ENCODE measurements at places on chromosomes 5 and 9.

DNA sequence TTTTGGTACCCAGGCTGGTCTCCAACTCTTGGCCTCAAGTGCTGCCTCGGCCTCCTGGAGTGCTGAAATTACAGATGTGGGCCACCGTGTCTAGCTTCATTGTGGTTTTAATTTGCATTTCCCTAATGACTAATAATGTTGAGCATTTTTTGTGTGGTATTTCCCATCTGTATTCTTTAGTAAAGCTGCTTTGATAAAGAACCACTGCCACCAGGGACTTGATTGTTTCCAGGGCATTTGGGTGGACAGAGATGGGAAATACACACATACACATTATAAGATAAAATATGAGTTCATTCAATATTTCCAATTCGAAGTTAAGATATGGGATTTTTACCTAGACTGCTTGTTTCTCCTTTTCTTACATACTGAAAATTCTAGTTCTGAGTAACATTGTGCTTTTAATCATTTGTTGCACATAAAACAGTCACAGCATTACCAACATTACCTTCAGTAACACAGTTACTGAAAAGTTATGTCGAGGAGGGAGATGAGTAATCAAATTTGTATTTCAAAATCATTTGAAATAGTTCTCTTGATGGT is 28.9 kb downstream of the HABP4 start:
- DNase-seq: peak; percentile 13

DNA sequence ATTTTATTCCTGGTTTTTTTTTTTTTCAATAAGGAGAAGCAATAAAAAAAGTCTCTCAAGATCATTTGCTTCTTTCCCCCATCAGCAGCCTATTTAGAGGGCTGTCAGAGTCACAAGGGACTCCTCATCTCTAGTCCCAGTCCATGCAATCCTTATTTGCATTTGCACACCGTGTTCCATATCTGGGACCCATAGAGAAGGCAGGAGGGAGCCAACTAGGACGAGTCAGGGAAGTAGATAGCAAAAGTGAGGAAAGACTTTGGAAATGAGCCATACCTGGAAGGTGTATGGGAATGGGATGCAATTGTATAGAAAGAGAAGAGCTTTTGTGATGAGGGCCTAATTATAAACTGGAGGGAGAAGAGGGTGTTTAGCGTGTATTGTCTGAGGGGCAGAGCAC is 160.0 kb downstream of the PIK3R1 start:
- no peak for DNase-seq

DNA sequence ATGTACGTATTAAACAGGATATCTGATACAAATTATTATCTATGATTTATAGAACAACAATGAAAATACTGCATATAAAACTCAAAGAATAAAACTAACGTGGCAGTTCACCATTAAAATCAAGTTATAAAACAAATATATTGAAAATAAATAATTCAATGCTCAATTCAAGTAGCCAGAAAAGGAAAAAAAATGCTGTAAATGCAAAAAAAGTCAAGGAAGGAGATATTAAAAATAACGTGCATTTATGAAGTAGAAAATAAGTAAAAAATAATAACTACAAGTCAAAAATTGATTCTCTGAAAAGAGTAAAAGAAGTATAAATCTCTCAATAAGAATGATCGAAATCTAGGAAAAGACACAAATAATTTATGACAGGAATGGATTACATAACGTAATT is 460.5 kb upstream of the CD180 start:
- no peak for DNase-seq

- DNase-seq: no peak
These were observed 53.2 kb upstream of the ITGA1 start for GRCh38 chr5:52734557-52734956.
